ENCODE measurements at places on chromosomes 5 and 9.

GRCh38 chr5:175772747-175773533, 98.4 kb upstream of the CPLX2 start:
- no peak for DNase-seq

DNA sequence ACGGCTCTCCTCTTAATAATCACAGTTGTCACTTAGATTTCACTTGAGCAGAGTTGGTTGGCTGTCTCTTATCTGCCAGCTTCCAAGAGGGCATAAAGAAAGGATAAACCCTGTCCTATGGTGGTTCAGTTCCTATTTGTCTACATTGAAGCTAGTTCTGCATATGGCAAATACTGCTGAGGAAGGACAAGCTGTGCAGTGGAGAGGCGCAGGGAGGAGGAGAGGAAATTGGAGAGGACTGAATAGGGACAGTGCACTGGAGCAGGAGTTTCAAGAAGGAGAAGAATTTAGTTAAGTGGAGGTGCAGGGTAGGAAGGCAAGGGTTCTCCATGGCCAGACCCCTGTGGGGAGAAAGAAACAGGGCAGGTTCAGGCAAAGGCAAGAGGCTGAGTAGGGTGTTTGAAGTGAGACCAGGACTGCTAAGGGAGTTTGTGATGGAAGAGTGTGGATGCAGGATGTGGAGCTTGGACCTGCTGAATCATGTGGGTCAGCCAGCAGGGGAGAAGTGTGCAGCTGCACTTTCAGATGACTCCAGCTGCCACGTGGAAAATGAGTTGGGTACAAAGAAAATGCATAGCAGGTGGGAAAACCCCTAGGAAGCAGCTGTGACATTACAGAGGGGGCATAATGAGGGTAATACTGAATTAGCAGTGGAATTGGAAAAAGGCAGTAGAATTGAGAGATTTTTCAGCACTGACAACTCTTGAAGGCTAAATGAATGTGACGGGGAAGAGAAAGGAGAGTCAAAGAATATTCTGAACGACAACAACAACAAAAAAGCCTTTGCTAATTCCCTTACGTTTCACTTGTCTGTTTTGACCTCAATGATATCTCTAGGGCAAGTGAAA, 66.8 kb downstream of the MAMDC2 start:
- no peak for DNase-seq

DNA sequence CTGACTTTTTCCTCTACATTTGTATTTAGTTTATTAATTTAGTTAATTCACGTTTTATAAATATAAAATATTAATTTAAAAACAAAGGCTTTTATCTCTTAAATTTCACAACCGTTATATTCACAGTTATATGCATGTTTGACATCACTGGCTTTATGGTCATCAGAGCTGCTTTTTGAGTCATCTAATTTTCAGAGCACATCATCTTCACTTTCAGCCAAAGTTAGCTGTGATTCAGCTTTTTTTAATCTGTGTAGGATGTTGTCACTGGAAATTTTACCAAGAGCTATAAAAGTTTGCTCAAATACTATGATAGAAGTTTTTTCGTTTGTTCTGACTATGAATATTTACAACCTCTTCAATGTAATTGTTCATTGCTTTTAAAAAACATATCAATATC, 12.4 kb downstream of the CDC37L1 start:
- no peak for DNase-seq

GRCh38 chr9:4263591-4263990, 36.3 kb downstream of the GLIS3 start:
- DNase-seq = no peak

GRCh38 chr5:43555895-43556606, 826 bp downstream of the PAIP1 start:
- DNase-seq = peak; percentile 64

Measured in Calu3 (cell line).